IMR-90 (cell line): ENCODE measurements at places on chromosomes 16 and 17. TPM values are rescaled to one million over a fixed set of nuclear protein-coding genes. Genes with fewer than 3 reads are reported as not detected.

Gene SULT1A2
- 0.09 TPM in 1 of 2 replicates, not detected in the other for polyA plus RNA-seq

- DNase-seq: no peak
Measured at GRCh38 chr17:18071751-18072150, 16.0 kb upstream of the DRG2 start.

Gene CEP295NL
- 0.11 and 0.31 TPM in 2 replicates for polyA plus RNA-seq

GRCh38 chr17:13698832-13699231 lies 97.1 kb upstream of the HS3ST3A1 start:
- no peak for DNase-seq
